Small intestine (tissue), 16 donors: ENCODE measurements at places on chromosomes 7 and 10. TPM values are rescaled to one million over a fixed set of nuclear protein-coding genes. Genes with fewer than 3 reads are reported as not detected.

GRCh38 chr7:21142081-21142480 is 285.8 kb upstream of the SP4 start:
- H3K27me3 ChIP-seq, result no peaks in the 10 kb centered on the region
- no peak overlapping the region for H3K4me3 ChIP-seq
- no peak overlapping the region for H3K27ac ChIP-seq
- H3K4me1 ChIP-seq, result no peaks in the 10 kb centered on the region

DNA sequence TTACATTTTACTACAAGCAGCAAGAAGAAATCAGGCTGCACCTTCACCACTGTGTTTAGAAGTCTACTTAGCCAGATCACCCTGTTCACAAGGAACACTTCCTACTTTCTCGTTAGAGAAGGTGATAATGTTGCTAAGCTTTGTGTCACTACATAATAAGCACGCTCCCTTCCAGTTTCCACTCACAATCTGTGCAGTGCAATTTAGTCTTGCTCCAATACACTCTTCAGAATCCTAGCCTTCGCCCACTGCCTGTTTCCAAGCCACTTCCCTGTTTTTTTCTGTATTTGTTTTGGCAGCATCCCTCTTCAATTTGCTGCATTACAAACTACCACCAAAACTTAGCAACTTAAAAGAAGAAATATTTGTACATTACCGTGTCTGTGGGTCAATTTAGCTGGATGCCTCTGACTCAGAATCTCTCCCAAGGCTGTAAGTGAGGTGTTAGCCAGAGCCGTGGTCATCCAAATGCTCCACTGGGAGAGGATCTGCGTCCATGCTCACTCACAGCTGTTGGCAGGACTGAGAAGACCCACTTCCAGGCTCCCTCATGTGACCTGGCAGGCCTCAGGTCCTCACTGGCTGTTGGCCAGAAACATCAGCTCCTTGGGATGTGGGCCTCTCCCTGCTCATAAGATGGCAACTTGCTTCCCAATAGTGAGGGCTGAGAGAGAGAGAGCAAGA is 110.4 kb downstream of the PON1 start:
- no peaks in the 10 kb centered on the region for H3K27me3 ChIP-seq
- H3K4me1 ChIP-seq, result no peaks in the 10 kb centered on the region
- DNase-seq, result no peak
- H3K4me3 ChIP-seq, result no peak overlapping the region
- no peaks in the 10 kb centered on the region for H3K36me3 ChIP-seq

Gene FRAT2
- polyA plus RNA-seq, result 25.8 TPM

Gene CPVL
- polyA plus RNA-seq, result 15.8 TPM
